Left ventricle myocardium inferior (tissue), 1 donor: ENCODE measurements at places on chromosomes 7 and 10. TPM values are rescaled to one million over a fixed set of nuclear protein-coding genes. Genes with fewer than 3 reads are reported as not detected.

DNA sequence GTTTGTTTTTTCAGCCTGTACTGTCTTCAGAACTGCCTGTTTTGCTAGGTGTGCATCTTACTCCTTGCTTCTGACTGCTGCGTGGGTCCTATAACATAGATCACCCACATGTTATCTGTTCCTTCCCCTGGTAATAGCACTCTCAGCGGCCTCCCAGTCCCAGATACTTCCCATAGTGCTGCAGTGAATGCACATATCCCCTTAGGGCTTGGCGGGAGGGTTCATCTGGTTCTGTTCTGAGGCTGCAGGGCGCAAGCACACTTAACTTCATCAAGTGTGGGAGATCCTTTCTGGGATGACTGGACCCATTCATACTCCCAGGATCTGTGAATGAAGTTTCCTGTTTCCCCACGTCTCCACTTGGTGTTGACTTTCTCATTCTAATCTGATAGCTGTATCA, 90.7 kb downstream of the CELF2 start:
- H3K27ac ChIP-seq: peak overlapping the region; percentile 61
- H3K4me3 ChIP-seq: no peak overlapping the region

DNA sequence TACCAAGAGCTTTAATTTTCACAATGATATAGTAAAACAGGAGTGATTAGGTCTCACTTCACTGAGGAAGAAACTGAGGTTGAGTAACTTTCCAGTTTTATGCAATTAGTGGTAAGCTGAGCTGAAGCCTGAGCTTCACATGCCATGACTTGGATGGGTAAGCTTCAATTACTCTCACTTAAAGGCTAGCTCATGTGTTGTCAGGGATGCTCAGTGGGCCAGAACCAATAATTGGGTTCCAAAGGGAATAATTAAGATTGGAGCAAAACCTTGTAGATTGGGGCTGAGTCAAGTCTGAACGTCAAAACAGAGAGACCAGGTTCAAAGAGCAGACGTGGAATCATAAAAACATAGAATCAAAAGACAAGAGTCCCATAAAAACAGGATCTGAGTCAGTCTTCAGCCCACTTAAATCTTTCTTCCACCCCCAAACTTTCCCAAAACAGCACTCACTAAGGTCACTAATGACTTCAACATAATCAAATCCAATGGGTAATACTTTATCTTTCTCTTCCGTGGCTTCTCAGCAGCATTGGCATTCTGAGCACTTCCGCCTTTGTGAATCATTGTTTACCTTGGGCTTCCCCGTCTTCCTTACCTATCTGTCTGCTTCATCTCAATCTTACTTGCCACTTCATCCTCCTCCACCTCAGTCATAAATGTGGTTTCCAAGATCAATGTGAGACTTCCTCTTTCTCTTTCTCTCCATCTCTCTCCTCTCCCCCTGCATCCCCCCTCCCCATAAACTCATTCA, 23.0 kb upstream of the EGFR start:
- no peaks in the 10 kb centered on the region for H3K36me3 ChIP-seq
- H3K4me1 ChIP-seq: no peaks in the 10 kb centered on the region
- no peaks in the 10 kb centered on the region for H3K27me3 ChIP-seq

DNA sequence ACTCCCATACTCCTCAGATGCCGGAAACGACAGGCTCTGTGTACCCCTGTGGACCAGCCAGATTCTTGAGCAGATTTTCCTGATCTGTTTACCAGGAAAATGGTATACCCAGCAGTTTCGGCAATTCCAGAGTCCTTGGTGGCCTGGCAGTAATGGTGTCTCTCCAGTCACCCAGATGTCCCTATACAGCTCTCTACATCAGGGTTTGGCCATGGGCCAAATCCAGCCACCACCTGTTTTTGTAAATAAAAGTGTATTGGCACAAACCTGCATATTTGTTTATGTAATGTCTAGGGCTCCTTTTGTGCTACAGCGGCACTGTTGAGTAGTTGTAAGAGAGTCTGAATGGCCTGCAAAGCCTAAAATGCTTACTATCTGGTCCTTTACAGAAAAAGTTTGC, 491.3 kb downstream of the RPS24 start:
- H3K4me3 ChIP-seq: no peak overlapping the region
- H3K36me3 ChIP-seq: no peaks in the 10 kb centered on the region
- no peak for DNase-seq
- no peaks in the 10 kb centered on the region for H3K4me1 ChIP-seq
- H3K27ac ChIP-seq: no peak overlapping the region
- H3K27me3 ChIP-seq: no peaks in the 10 kb centered on the region

DNA sequence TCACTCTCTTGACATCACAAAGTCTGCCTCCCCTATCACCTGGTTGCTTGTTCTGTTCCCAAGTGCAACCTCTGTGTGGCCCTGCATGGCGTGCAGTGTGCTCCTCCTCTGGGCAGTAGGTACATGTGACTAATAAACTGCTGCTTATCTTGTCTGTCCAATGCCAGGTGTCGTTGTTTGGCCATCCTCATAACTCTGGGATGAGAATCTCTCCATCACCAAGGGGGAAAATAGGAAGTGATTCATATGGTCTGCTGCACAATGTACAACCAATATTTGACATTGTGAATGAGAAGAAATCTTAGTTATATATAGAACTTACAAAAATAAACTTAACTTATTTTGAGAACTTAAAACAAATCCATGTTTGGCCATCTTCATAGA, 135.2 kb downstream of the INHBA start:
- H3K27me3 ChIP-seq: peaks cover 8% of the 10 kb centered on the region
- H3K36me3 ChIP-seq: no peaks in the 10 kb centered on the region
- DNase-seq: no peak
- no peak overlapping the region for H3K27ac ChIP-seq
- H3K4me1 ChIP-seq: no peaks in the 10 kb centered on the region

CFAP70 gene
- total RNA-seq: 2.0 TPM

WNT8B gene
- not detected for total RNA-seq

HTR5A gene
- total RNA-seq: not detected

HOGA1 gene
- total RNA-seq: 47.1 TPM

SNX10 gene
- total RNA-seq: 1.1 TPM
